ENCODE measurements at places on chromosomes 6 and 20.

- DNase-seq, result no peak
Observed at GRCh38 chr6:7041511-7042026, 66.2 kb upstream of the RREB1 start.

- no peak for DNase-seq
Observed at GRCh38 chr6:16663901-16664300, 97.4 kb downstream of the ATXN1 start.

DNA sequence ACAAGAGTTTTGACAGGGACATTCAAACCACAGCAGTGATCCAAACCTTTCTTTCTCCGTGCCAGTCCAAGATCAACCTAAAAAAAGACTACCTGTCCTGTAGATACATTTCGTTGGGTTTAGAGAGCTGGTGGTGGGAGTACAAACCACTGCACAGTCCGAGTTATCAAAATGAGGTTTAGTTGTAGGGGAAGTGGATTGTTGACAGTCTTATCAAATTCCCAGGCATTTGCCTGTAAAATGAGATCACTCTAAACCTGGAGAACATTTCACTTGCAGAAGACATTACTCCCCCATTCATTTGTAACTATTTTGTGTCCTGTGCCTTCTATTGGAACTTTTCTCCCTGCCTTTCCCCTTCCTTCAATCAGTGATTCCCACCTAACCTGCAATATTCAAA is 469.6 kb upstream of the JARID2 start:
- DNase-seq, result no peak

DNA sequence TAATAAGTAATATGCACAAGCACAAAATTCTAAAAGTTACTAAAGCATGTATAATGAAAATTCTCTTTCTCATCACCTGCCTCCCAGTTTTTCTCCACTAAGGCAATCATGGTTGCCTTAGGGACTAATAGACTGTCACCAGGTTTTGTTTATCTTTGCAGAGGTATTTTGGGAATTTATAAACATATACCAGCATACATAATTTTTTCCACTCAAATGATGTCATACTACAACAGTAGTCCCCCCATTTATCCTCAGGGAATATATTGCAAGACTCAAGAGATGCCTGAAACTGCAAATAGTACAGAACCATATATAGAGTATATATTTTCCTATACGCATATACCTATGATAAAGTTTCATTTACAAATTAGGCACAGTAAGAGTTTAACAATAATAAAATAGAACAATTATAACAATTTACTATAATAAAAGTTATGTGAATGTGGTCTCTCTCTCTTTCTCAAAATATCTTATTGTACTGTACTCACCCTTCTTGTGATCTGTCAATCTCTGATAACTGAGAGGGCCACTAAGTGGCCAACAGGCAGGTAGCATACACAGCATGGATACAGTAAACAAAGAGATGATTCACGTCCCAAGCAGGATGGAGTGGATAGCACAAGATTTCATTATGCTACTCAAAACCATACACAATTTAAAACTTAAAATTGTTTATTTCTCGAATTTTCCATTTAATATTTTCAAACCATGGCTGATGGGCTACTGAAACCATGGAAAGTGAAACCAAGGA is 19.7 kb downstream of the RBL1 start:
- no peak for DNase-seq

GRCh38 chr20:1225263-1225782 is 521 bp upstream of the RAD21L1 start:
- no peak for DNase-seq

Measured in stimulated activated CD8-positive, alpha-beta memory T cell treated with anti-CD3 and anti-CD28 coated beads, Interleukin-7, amount 100 ng/mL, for 1 hour (primary cell).